ENCODE measurements at places on chromosomes 13 and 19.

GRCh38 chr13:46624353-46624752, 71.4 kb downstream of the LRCH1 start:
- no peak for DNase-seq

GRCh38 chr13:74093691-74094090, 40.5 kb downstream of the KLF12 start:
- DNase-seq, result no peak

DNA sequence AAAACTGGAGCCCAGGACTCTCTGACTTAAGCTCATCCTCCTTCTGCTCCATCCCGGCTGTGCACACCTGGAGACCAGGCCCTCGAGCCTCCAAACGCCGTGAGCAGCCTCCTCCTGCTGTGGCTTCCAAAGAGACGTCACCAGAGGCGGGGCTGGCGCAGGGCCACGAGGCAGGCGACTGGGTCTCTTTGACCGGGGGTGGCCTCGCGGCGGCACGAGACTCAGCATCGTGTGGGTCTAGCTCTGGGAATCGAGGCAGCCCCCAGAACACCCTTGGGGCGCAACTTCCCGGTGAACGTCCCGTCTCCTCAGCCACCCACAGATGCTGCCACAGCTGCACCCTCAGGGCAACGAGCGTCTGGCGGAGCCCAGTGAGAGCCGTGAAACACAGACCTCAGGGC, 22.8 kb downstream of the RASA3 start:
- DNase-seq, result peak; percentile 28

DNA sequence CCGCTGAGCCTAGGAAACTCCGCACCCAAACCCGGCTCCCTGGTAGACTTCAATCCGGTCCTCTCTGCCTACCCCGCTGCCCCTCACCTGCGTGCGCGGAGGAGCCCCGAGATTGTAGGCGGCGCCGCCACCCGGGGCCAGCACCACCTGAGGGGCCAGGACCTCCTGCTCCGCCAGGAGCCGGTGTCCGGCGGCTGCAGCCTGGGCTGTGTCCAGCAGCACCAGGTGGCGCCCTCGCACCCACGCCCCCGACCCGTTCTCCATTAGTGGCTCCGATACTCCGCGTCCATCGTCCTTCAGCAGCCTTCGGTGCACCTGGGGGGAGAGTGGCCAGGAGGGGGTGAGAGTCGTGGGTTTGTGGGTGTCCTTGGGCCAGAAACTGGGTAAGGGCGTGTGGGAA, 18.5 kb downstream of the MAN2B1 start:
- no peak for DNase-seq

DNA sequence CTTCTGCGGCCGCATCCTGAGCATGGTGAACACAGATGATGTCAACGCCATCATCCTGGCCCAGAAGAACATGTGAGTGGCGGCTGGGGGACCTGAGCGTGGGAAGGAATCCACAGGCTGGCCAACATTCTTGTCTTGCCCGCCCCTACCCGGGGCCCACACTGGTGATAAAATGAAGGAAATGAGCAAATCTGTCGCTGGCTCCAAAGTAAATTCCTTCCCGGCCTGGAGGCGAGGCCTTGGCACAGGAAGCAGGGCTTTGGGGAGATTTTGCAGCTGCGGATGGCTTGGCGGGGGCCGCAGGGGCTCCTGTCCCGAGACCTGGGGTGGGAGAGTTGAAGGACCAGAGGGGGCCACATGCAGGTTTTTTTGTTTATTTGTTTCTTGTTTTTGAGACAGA, 4.4 kb downstream of the KXD1 start:
- DNase-seq, result no peak
